ENCODE measurements at places on chromosomes 6 and 20. TPM values are rescaled to one million over a fixed set of nuclear protein-coding genes. Genes with fewer than 3 reads are reported as not detected.

Gene WFDC2
- total RNA-seq: 2.2 TPM

Gene CLDN20
- total RNA-seq: not detected

Gene COL21A1
- 16.7 TPM for total RNA-seq

Gene CFAP61
- total RNA-seq: 1.5 TPM

Gene C6orf132
- total RNA-seq: 78.6 TPM

Gene CNPY3
- 30.2 TPM for total RNA-seq

Gene KHDC1L
- not detected for total RNA-seq

Gene ACTL10
- 1.5 TPM for total RNA-seq

Gene DDX27
- 23.3 TPM for total RNA-seq

Gene RSPH9
- total RNA-seq: 0.74 TPM

Gene TPD52L1
- 85.0 TPM for total RNA-seq

Gene CDH22
- 1.7 TPM for total RNA-seq

Gene C4B
- 23.1 TPM for total RNA-seq

Gene ZSCAN16
- total RNA-seq: 1.2 TPM

Gene ZNF133
- 20.6 TPM for total RNA-seq

Gene LKAAEAR1
- not detected for total RNA-seq

Gene RAET1L
- total RNA-seq: 8.3 TPM

Gene KIZ
- total RNA-seq: 25.0 TPM

Gene TREML1
- total RNA-seq: not detected

DNA sequence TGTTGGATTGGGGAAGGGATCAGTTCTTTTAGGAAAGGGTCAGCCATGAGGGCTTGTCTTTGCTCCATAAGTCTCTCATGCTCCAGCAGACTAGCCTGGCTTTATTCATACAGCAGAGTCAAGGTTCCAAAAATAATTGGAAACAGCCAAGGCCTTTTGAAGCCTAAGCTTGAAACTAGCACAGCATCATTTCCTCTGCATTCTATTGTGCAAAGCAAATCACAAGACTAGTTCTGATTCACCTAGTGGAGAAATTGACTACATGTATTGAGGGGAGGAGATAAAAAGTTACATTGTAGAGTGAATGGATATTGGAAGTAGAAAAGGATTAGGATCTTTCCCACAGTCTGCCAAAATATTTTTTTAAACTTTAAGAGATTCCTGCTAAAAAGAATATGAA is 159.3 kb upstream of the PLCB4 start:
- no peak for DNase-seq

DNA sequence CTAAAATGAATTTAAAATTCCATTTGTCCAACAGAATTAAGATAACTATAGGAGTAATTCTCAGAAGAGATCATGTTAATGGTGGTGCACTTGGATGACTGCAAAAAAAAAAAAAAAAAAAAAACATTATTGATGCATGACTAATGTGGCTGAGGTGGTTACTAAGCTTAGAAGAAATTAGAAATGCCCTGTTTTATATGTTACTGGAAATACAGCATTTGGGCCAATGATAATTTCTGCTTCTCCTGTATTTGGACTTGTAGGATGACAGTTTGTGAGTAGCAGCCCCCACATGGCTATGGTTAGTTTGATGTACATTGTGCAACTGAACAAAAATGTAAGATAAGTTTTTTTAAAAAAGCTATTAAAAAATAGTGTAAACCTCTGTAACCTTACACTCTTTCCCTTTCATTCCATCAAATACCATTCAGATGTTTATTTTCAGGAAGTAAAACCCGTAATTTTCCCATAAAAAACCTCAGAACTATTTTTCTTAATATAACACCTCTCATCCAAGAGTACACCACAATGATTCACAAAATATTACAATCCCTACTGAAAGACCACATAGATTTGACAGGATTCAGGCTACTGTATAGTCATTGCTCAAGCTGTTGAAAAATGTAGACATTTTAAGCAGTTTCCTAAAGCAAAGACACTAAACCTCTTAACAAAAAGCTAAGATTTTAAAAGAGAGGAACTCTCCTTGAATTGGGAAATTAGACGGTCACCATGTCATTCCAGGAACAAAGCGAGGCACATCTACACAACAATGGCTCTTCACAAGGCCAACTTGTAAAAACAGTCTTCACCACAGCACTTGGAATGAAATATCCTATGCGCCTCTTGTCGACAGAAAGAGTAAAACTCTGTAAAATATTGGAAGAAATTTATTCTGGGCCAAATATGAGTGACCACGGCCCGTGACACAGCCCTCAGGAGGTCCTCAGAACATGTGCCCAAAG is 83.0 kb downstream of the WDR27 start:
- no peak for DNase-seq

GRCh38 chr20:63490416-63490815 is 8.5 kb downstream of the EEF1A2 start:
- no peak for DNase-seq

DNA sequence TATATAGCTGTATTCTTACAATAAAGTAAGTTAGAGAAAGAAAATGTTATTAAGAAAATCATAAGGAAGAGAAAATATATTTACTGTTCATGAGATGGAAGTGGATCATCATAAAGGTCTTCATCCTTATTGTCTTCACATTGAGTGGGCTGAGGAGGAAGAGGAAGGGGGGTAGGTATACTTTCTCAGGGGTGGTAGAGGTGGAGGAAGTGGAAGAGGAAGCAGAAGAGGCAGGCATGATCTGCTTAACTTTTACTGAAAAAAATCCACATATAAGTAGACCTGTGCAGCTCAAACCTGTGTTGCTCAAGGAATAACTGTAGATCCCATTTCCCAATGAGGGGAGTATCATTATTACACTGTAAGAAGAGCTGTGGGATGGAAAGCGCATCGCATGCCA is 714.2 kb downstream of the KIF16B start:
- no peak for DNase-seq

GRCh38 chr6:72999995-73000394 is 225.3 kb downstream of the KHDC1L start:
- DNase-seq: no peak

GRCh38 chr20:61879303-61879620 is 186.4 kb downstream of the TAF4 start:
- no peak for DNase-seq

DNA sequence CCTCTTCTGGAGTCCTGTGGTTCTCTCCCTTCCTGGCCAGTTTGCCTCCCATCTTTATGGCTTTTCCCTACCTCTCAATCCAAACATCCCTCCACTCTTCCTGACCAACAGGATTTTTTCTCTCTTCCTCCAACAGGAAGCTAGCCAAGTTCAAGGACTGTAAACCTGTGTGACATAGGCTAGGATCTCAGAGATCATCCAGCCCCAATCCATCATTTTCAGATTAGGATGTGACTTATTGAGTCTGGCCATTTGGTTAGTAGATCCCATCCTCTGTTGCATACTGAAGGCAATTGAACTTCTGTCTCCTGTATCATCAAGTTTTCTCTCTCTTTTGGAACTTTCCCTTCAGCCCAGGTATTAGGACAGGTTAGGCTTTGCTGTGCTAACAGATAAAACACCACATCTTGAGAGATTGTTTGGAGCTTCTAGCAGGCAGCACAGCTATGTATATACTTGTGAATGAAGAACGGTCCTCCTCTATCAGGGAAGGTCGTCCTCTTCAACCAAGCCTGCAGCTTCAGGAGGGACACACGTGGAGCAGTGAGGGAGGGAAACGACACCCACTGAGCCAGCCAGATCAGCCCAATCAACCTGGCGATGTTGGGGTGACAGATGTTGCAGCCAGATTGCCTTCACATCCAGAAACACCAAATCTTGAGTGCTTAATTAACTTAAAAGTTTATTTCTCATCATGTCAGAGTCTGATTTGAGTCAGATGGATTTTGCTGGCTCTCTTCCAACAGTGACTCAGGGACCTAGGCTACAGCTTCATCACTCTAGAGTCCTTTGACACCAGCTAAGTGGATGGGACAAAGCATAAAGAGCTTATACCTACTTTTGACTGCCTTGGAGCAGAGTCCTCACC is 106.8 kb downstream of the GJA10 start:
- no peak for DNase-seq

- DNase-seq: no peak
Observed at GRCh38 chr20:44215125-44215524, 4.6 kb upstream of the OSER1 start.

DNA sequence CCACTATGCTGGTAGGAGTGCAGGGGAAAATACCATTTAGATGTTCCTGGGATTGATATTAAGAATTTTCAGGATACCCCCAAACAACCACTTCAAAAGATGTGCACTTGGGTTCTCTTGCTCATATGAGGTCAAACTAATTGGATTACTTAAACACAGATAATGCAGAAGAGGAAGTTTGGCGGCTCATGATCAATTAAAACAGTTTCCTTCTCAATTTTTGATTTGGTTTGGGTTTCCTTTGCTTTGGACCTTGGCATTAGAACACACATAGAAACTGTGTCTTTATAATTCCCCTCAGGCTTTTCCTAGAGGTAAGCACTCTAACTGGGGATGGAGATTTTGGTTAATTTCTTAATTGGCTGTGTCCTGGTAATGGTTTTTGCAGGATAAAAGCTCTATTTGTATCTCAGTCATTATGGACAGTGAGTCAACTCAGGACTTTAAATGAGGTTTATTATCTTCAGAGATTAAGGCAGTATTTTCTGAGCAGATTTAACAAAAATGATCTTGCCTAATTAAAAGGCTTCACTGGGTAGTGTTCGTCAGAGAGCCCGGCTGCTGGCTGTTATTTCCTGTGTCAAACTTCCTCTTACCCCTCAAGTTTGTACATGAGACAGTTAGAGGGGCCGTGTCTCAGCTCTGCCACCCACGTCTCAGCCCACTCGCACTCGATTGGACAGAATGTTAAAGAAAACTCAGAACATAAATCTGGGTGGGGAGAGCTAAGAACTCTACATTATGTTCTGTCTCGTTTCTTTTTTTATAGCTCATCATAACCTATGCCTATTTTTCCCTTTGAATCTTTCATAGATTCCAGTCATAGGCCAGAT is 50.3 kb upstream of the PREP start:
- DNase-seq: no peak

- DNase-seq: no peak
Observed at GRCh38 chr6:166618866-166619761, 7.9 kb downstream of the RPS6KA2 start.

GRCh38 chr20:48783533-48784272 is 44.1 kb downstream of the PREX1 start:
- no peak for DNase-seq

DNA sequence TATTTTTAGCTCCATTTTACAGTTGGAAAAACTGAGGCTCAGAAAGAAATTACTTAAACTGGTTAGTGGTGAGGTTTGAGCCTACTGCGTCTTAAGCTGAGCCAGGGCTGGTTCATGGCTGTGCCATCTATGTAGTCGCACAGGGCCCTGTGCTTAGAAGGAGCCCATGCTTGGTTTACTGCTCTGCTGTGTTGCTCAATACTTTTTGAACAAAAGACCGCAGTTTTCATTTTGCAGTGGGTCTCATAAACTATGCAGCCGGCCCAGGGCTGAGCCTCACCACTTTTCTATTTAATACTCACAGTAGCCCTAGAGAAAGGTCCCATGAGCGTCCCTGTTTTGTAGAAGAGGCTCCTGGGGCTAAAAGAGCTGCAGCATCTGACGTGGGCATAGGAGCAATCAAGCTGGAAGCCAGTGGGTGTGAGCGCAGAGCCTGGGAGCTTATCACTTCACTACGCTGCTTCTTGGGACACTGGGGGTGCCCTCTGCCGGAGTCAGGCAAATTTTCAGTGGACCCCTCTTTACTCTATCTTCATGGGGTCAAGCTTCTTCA is 501 bp downstream of the SIRPB2 start:
- DNase-seq: no peak

DNA sequence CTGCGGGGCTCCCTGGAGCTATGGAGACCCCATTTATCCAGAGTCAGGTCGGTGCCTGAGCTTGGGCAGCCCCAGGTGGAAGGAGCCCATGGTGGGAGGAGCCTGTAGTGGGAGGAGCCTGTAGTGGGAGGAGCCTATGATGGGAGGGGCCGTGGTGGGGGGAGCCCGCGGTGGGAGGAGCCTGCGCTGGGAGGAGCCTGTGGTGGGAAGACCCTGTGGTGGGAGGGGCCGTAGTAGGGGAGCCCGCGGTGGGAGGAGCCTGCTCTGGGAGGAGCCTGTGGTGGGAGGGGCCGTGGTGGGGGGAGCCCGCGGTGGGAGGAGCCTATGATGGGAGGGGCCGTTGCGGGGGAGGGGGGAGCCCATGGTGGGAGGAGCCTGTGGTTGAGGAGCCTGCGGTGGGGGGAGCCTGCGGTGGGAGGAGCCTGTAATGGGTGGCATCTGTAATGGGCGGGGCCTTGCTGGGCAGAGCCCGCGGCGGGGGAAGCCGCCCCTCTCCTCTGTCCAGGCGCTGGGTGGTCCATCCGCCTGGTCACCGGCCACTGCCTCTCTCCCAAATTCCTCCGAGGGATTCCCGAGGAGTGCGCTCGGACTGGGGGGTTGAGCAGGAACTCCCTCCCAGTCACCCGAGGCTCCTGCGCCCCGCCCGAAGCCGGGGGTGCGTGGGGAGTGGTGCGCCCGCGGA is 567 bp upstream of the FNDC11 start:
- no peak for DNase-seq

DNA sequence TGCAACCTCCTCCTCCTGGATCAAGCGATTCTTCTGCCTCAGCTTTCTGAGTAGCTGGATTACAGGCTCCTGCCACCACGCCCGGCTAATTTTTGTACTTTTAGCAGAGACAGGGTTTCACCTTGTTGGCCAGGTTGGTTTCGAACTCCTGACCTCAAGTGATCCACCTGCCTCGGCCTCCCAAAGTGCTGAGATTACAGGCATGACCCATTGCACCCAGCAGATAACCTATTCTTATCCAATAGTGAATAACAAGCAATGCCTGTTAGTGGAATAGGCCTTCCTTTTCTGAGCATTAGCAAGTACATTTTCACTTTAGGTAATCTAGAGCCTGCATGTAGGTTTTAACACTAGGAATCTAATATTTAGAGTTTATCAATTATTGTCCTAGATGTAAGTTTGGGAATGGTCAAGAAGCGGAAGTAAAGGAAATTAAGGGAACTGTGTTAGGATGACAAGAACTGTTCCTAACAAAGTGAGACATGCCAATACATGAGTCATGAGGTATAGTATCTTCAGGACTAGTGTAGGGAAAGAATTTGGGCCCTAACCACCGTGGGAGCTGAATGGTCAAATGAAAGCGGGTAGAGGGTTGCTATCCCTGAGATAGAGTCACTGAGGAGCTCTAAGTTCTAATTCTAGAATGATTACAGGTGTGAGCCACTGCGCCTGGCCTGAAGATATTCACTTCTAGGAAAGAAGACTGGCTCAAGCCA is 15.0 kb downstream of the BLTP3A start:
- DNase-seq: no peak

GRCh38 chr6:108360919-108361311 is 66.1 kb downstream of the AFG1L start:
- no peak for DNase-seq

GRCh38 chr6:56040889-56041301 is 165.5 kb upstream of the BMP5 start:
- DNase-seq: no peak

DNA sequence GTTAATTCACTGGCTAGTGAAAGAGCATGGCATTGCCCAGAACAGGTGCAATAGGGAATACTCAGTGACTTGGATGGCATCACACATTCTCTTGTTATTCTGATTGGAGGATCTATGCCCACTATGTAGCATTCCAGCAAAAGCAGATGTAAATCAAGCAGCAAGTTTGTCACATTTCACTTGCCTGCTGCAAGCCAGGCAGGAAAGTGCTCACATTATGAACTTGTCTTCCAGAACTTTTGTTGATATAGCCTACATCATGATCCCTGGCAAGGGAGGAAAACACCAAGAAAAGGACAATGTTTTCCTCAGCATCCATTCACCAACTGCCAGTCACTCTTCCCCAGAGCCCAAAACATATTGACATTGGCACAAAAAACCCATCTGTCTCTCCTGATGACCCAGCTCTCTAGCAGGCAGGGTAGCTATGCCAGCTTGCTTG is 77.8 kb downstream of the ARHGAP18 start:
- DNase-seq: no peak
